Stimulated activated CD8-positive, alpha-beta memory T cell treated with anti-CD3 and anti-CD28 coated beads, Interleukin-7, amount 100 ng/mL, for 48 hours (primary cell): ENCODE measurements at places on chromosomes 13 and 19.

GRCh38 chr13:47798194-47798593 lies 202.9 kb downstream of the SUCLA2 start:
- no peak for DNase-seq

DNA sequence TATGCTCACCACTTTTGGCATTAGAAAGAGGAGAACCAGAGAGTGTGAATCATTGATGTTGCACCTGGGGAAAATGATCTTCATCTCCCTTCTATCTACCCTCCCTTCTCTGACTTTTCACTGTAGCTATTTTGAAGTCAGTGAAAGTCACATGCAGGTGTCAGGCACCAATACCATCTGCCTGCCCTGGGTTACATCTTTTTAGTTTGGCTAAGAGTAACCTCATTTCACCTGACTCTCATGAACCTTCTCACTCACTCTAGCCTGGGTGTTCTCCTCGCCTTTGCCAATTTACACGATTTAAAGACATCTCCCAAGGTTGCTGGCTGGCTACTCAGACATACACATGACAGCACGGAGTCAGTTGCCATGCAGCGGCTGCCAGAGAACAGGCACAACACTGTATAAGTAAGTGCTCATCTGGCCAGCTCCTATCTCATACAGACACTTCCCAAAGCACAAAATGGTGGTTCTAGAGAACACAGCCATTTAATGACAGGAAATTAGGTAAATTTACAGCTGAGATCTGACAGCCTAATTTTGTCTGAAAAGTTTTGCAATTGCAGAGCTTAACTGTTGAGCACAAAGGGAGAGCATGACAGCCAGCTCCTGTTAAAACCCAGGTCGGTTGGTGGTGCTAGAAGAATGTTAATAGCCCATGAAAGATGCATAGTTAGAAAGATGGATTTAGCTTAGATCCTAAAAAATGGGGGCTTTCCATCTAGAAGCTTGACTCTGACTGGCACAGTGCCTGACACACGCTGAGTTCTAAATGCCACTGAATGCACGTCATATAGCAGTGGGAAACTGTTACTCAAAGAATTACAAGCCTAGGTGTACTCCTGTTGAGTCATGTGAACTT lies 32.5 kb downstream of the LCP1 start:
- DNase-seq, result no peak

DNA sequence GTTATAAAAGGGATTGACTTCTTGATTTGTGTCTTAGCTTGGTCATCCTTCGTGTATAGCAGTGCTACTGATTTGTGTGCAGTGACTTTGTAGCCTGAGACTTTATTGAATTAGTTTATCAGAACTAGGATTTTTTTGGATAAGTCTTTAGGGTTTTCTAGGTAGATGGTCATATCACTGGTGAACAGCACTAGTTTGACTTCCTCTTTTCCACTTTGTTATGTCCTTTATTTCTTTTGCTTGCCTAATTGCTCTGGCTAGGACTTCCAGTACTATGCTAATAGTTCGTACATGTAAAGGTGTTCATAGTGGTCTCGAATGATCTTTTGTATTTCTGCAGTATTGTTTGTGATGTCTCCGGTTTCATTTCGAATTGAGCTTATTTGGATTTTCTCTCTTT lies 145.4 kb downstream of the DNAJC3 start:
- no peak for DNase-seq

- DNase-seq, result no peak
Measured at GRCh38 chr19:8097198-8097597, 44.6 kb downstream of the CCL25 start.

DNA sequence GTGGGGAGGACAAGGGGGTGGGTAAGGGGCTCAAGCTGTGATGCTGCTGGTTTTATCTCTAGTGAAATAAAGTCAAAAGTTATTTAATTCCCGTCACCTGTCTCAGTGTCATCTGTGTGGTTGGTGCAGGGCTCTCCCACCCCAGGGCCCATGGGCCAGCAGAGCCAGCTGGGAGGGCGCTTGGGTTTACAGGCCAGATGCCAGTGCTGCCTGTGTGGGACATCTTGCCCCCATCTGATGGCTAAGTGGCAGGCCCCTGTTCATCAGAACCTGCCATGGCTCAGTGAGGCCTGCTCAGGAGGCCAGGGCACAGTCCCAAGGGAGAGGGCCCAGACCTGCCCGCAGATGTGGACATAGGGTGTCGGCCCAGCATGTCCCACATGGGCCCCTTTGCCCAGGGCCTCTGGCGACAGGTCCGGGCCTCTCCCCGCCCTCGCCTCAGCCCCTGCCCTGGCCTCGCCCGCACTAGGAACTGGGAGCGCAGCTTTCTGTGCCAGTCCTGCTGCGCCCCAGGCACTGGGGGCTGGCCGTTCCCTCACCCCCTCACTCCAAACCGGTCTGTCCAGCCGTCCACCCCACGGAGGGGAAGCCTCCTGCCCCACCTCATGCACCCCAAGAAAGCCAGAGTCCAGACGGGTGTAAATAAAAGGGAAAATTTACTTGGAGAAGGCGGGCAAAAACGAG lies 5.3 kb downstream of the ZNF296 start:
- no peak for DNase-seq

GRCh38 chr13:100824366-100824765 lies 149.8 kb upstream of the TMTC4 start:
- no peak for DNase-seq

DNA sequence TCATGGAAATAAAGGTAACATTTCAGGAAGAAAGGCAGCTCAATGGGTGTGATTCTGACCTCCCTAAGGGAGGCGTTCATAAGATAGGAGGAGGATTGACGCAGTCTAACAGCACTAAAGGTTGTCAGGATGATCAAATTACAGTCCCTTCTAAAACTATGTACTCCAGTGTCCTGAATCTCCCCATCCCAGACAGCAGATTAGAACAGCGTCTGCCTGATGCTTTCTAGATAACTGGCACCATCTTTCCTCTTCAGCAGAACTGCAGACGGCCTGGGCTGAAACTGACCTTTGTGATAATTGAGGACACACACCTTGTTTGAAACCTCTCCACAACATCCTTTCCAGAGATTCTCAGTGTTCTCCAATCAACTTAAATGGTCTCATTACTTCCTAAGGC lies 25.5 kb upstream of the SACS start:
- DNase-seq, result no peak

GRCh38 chr19:52922841-52923777 lies at the start of gene ZNF888:
Gene ZNF888 (minus strand): TSS chr19:52923428. CDS start chr19:52917873, 5,555 bp downstream.
- DNase-seq, result peak; percentile 69

GRCh38 chr13:110215606-110216005 lies 91.4 kb downstream of the COL4A1 start:
- no peak for DNase-seq

DNA sequence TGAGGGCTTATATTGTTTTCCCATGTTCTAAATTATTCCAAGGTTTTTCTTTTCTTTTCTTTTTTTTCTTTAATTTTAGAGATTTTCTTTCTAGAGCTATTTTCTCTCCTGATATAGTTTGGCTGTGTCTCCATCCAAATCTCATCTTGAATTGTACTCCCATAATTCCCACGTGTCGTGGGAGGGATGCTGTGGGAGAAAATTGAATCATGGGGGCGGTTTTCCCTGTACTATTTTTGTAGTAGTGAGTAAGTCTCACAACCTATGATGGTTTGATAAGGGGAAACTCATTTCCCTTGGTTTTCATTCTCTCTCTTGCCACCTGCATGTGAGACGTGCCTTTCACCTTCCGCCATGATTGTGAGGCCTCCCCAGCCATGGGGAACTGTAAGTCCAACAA lies 1906.4 kb upstream of the PRR20A start:
- no peak for DNase-seq

- DNase-seq, result no peak
Measured at GRCh38 chr19:46975011-46975924, 44.4 kb upstream of the NPAS1 start.

DNA sequence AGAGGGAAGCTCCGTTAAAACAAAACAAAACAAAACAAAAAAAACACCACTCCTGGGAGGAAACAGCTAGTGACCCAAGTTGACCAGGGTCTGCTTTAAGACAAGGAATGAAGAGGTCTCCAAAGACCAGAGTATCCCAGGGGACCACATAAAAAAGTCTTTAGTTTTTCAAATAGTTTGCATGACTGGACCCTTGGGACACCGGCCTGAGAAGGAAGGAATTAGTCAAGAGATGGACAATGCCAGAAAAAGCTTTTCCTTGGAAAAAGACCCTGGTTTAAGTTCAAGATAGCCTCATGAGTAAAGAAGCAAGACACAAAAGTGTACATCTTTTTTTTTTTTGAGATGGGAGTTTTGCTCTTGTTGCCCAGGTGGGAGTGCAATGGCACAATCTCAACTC lies 12.5 kb upstream of the PNMA8B start:
- no peak for DNase-seq

DNA sequence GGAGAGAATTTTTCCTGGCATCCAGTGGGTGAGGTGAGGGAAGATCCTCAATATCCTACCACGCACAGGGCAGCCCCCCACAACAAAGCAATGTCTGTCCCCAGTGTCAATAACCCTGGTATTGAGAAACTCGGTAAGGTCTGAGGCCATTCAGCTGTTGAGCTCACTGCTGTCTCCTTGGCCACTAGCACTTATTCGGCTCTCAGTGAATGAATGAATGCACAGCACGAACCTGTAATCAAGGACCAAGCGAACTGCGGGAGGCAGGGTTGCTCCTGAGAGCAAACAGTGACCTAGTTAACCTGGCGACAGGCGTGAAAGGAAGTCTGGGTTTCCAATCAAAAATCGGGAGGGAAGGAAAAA lies 640 bp downstream of the ZSCAN5A start:
- DNase-seq, result no peak

GRCh38 chr19:13756210-13756609 lies 8.1 kb upstream of the MRI1 start:
- DNase-seq, result no peak

GRCh38 chr19:3821857-3822364 lies 35.7 kb upstream of the MATK start:
- peak; percentile 76 for DNase-seq

GRCh38 chr13:99045396-99045795 lies 67.5 kb upstream of the DOCK9 start:
- DNase-seq, result no peak

- no peak for DNase-seq
Measured at GRCh38 chr13:104014803-104015645, 948.8 kb upstream of the SLC10A2 start.

DNA sequence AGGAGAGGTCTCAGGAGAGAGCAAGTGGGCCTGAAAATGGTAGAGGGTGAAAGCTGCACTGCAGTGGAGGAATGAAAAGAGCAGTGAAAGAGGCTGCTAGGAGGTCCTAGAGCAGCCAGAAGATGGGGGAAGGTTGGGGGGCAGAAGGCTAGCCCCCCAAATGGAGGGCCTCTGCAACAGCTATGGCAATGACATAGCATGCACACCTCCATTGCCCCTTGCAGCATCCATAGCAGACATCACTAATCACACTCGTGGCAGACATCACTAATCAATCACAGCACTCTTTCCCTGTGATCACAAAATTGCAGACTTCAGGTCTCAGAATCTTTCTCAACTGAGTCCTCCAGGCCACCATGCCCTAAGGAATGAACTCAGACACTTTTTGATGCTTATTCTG lies 21.9 kb downstream of the CCL25 start:
- DNase-seq, result no peak

DNA sequence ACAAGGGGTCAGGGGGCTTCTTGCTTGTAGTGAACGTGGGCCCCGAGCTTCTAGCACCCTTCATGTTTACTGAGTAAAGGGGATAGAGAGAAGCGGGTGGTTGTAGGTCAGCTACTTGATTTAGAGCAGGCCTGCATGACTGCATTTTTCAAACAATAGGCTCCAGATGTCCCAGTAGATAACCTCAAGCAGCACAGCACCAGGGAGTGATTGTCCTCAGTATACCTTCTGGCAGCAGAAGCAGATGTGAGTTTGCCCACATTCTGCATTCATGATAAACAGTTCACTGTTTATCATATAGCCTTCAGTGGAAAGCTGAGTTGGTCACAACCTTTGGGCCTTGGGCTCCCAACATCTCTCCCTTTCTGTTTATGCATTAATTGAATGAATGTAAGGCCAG lies 4.8 kb downstream of the ZNF439 start:
- DNase-seq, result no peak

DNA sequence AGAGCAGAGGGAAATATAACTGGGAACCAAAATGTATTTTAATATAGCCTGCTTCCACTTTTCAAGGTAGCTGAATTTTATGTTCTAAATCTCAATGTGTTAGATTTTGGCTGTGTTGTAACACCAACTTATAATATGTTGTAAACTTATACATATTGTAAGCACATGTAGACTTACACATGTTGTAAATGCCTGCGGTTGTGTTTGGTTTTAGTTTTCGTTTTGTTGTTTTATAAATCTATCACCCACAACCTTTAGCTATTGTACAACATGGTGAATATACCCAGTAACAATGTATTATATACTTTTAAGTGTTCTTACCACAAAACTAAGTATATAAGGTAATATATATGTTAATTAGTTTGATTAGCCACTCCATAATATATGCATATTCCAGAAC lies 15.6 kb downstream of the KCTD4 start:
- DNase-seq, result no peak

DNA sequence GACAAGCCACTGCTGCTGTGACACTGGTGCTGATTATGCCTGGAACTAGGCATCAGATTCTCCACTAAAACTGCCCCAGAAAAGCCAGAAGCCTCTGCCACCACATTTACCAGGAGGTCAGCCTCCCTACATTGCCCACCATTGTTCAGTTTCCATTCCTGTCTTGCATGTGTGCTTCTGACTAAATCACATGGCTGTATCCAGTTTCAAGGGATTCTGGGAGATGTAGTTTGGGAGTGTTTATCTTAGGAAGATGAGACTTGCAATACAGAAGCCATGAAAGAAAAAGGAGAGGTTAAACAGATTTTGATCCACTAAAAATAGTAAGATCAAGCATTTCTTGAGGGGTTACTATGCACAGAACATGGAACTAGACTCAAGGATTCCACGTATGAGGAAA lies 40.7 kb upstream of the SERPINE3 start:
- DNase-seq, result no peak

DNA sequence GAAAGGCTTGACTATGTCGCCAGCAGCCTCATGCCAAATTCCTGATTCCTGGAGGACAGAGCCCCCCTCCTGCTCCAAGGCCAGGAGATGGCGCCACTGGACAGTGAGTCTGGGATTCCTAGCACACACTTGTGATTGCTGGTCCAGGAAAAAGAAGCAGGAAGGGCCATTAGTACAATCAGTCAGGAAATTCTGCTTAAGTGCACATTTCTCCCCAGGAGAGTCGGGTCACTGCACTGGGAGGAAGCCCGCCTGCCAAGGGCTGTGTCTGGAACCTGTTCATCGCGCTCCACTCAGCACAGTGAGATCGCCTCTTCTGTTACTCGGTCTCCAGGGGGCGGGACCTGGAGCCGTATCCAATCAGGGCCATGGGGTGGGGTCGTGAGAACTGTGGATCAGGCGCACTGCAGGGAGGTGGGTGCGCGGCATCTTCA lies 65.1 kb downstream of the ZNF823 start:
- DNase-seq, result no peak

- DNase-seq, result no peak
Measured at GRCh38 chr13:62320129-62321108, 904.8 kb upstream of the PCDH20 start.

- DNase-seq, result peak; percentile 27
Measured at GRCh38 chr19:11421371-11422098, 2.4 kb upstream of the RGL3 start.

DNA sequence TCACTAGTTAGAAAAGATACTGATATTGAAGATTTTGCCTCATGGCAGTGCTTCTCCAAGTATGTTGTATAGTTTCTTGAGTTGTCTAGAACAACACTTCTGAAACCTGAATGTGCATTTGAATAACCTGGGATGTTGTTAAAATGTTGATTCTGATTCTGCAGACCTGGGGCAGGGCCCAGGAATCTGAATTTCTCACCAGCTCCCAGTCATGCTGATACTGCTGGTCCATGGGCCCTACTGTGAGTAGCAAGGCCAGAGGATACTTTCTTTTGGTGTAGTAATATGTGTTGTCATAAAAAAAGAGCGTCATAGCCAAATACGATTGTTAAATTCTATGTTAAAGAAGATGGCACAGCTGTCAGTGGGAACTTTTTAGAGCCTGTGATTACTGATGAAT lies 41.6 kb upstream of the C1QTNF9 start:
- no peak for DNase-seq
